ENCODE measurements at places on chromosomes 4 and X.

- no peak for DNase-seq
Measured at GRCh38 chr4:42142591-42142990, 9.9 kb downstream of the BEND4 start.

DNA sequence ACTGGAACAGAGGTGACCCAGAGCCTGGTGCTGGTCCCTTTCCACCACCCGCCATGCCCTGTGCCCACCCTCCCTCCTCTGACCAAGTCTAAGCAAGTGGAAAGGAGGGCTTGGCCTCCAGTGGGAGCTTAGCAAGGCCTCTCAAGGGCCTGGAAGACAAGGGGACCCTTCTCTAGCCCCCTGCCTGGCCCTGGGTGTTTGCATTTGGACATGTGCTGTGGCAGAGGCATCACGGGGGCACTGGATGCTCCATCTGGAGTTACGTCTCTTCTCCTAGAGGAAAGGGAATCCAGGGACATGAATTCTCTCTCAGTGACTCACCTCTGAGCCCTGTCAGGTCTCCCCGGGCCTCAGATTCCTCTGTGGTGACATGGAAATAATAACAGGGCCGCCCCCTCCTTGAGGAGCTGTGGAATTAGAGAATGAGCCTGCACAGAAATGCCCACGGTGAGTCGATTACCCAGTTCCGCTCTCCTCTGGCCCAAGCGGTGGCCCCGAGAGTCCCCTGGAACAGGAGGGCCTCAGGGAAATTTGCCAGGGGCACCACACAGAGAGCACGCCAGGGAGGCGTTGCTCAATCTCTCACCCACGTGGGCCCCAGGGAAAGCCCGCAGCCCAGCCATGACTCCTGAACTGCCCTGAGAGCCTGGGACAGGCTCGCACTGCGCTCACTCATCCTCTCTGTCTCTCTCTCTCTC, 189.6 kb downstream of the BCOR start:
- DNase-seq, result no peak

DNA sequence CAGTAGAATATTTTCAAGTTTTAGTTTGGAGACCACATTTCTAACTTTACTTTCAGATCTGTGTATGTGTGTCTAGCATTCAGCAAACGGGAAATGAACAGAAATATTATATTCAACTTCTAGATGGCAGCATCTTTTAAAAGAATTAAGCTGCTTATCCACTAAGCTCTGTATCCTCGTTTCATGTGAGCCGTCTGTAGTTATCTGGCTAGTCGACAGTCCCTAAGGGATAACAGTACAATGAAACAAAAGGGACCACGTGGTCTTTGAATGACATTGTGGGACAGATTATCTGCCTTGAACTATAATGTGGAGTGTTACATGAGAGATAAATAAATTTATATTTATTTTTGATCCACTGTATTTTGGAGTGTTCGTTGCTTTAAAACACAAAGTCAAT, 35.8 kb upstream of the PRSS12 start:
- DNase-seq, result no peak

- DNase-seq, result peak; percentile 55
Measured at GRCh38 chrX:39477762-39478120, 620.0 kb downstream of the BCOR start.

- DNase-seq, result no peak
Measured at GRCh38 chr4:38138363-38138762, 178.2 kb downstream of the PTTG2 start.

- no peak for DNase-seq
Measured at GRCh38 chrX:39397561-39398199, 596.4 kb downstream of the MID1IP1 start.

Data from left renal cortex interstitium (tissue), 4 donors.